NCI-H2029 (cell line): ENCODE measurements at places on chromosomes 16 and 17.

- no peak for DNase-seq
Measured at GRCh38 chr17:8846768-8847211, 20.7 kb downstream of the PIK3R6 start.

- no peak for DNase-seq
Measured at GRCh38 chr17:15027853-15028252, 237.3 kb downstream of the PMP22 start.

DNA sequence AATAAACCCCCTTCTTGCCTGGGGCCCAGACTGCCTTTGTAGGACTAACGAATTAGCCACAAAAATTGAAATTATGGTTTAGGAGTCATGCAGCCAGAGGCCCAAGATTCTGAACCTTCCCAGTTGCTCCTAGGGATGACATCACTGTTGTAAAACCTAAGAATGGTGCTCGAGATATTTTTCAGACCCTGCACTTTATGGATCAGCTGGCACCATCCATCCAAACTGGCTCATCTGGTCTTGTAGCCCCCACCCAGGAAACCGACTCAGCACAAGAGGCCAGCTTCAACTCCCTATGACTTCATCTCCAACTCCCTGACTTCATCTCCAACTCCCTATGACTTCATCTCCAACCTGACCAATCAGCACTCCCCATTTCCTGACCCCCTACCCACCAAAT is 10.9 kb upstream of the EVPL start:
- no peak for DNase-seq

DNA sequence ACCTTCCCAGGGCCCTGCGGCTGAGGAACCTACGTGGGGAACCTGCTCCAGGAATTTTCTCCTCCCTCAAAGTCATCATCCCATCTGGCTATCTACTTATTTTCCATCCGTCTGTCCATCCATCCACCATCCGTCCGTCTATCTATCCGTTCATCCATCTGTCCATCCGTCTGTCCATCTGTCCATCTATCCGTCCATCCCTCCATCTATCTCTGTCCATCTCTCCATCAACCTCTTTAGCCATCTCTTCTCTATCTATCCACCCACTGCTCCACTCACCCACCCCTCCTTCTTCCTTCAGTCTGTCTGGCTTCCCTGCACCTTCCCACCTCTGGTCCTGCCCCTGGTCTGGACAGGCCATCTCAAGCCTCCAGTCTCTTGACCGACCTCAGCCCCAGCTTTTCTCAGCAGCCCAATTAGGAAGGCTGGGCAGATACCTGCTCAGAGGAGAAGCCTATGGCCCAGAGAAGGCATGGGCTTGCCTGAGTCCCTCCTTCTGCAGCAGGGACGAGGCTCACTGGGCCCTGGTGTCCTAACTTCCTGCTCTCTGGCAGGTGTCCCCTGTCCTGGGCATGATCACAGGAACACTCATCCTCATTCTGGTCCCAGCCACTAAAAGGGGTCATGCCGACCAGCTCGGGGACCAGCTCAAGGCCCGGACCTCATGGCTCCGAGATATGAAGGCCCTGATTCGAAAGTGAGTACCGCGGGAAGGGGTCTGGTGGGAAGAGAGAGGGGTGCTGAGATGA is 23.0 kb downstream of the MYBBP1A start:
- no peak for DNase-seq

DNA sequence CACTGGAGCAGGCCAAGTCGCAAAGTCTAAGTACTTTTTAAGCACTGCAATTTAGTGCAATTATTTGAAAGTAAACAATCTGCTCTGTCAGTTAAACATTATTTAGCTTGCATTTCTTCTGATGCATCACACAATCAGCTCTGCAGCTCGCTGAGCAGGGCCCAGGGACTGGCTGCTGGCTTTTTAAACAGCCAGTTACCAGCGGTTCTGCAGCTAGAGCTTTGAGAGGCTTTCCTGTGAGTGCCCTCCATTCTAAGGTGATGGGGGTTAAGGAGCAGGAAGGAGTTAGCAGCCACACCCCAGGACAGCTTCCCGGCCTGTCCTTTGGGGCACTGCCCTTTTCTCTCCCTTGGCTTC is 154.3 kb downstream of the SALL1 start:
- DNase-seq: no peak

GRCh38 chr16:2159175-2159838 is 3.7 kb downstream of the TRAF7 start:
- DNase-seq: no peak

DNA sequence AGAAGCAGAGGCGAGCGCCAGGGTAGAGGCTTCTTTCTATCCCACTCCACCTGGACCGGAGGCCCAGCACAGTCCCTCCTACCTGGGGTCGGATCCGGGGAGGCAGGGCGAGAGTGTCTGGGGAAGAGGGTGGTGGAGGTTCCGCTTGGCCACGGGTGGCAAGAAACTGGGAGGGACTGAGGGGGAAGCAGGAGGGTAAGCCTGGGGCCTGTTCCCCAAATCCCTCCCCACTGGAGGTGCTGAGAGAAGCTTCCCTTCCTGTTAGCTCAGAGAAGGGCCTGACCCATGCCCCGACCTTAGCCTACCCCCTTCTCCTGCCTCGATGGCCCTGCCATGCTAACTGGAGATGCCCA is 1.8 kb upstream of the TPPP3 start:
- DNase-seq: no peak

DNA sequence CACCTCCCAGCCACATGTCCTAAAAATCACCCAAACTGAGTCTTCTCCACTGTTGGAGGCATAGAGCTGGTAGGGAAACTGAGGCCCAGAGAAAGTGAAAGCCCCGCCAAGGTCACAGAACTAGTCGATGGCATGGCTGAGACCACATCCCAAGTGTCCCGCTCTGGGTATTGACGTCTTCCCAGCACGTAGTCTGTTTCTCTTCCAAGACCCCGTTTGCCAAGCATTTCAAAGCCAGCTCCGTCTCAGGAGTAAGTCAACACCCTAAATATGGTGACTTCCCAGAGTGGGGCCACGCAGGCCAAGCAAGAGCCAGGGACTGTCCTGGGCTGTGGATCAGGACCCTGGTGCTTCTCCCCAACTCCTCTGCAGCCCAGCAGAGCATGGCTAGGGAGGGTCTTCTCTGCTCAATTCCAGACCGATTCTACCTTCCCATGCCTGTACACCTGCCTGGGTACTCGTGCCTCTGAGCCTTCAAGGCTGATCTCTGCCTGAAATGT is 19.7 kb downstream of the PITPNM3 start:
- DNase-seq: no peak

- DNase-seq: no peak
Measured at GRCh38 chr16:12126091-12126806, 149.7 kb downstream of the SNX29 start.

DNA sequence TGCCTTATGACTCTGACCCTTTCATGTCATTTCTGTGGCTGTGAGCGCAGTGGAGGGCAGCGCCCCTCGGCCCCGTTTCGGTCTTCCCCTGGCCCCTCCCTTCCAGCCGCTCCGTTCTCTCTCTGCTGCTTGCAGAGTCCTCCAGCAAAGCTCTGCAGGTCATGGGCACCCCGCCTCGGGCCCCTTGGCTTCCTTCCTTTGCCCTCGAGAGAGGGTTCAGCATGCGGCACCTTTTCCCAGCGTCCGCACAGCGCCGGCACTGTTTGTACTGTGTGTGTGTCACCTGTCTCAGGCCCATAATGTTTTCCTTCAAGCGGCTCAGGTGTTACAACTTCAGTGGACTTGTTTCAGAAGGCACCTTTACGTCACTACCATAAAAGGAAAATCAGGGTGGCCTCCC is 98.5 kb downstream of the RAP1GAP2 start:
- no peak for DNase-seq
